ENCODE measurements at places on chromosomes 3 and 15.

DNA sequence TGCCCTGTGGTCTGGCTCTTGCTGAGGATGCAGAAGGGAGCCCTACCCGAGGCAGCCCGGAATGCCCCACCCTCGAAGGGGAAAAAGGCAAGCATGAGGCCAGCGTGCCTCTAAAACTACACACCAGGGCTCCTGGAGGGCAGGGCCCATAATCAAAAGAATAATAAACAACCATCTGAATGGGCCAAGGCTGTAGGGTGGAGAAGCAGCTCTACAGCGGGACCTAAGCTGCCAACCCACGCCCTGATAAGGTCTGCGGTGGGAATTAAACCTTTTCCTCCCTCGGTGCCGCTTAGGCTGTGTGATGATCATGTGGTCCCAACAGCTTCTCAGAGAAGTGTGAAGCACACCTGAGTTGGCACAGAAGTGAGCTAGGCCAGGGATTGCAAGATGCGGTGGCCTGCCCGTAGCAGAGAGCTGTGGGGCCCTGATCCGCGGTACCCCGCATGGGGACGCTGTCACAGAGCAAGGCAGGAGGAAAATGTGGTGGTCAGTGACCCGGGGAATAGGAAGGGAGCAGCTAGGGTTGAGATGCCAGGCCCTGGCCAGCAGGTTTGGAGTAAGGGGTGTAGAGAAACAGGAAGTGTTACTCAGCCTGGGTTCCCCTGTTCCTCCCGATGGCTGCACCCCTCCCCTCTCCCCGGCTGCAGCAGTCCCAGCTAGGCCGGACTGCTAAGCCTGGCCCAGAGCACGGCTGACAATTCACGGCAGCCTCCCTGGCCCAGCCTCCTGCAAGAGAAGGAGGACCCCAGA is 1.1 kb upstream of the C15orf62 start:
- DNase-seq = no peak

DNA sequence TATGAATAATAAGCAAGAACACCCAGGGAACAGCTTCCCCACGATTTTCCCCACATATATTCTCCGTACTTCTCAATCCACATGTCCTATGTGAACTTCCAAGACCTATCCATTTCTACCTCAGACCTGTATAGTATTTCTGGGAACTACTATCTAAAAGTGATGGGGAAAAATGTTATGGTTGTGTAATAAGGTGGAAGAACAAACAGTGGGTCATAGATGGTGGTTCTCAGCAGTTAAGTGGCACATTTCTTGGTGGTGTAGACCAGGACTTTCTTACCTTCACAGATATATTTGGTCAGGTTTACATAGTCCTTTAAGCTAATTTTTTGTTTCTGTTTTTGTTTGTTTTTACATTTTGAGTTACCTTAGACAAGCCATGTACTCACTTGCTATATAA is 675.1 kb downstream of the GBE1 start:
- no peak for DNase-seq

GRCh38 chr3:150870406-150870805 is 34.8 kb downstream of the MINDY4B start:
- no peak for DNase-seq

DNA sequence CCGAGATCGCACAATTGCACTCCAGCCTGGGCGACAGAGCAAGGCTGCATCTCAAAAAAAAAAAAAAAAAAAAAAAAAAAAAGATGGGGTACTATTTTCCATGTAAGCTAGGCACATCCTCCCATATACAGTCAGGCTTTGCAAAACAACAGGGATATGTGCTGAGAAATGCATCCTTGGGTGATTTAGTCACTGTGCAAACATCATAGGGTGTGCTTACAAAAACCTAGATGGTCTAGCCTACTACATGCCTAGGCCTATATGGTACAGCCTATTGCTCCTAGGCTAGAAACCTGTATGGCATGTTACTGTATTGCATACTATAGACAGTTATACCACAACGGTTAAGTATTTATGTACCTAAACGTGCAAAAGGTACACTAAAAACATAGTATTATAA is 75.0 kb downstream of the TTBK2 start:
- no peak for DNase-seq

DNA sequence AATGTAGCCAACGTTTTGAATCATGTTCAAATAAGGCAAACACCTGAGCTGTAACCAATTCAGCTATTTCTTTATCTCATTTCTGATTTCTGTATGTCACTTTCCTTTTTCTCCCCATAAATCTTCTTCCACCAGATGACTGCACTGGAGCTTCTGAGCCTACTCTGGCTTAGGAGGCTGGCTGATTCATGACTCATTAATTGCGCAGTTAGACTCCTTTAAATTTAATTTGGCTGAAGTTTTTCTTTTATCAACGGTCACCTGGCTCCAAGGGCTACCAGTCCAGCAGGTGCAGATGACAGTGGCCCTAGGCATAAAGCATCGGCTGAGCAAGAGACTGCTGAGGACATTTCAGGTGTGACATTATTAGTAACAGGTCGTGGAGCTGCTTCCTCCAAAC is 39.6 kb upstream of the ITGA11 start:
- DNase-seq = no peak

DNA sequence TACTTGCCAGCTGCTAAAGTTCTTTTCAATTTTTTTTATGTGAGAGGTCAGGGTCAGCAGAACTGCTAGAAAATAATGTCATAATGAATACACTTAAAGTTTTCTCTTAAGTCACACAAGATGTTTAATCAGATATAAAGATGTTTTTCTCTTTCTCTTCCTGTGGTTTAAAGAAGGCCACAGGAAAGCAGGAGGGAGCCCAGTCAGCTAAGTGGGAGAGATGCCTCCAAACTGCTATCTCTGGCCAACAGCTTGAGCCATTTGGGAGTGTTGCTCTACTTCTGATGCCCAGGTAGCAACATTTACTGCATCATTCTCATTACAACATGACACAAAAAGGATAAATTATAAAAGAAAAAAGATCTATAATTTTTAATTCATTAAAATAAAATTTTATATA is 45.7 kb upstream of the NLGN1 start:
- no peak for DNase-seq
